ENCODE measurements at places on chromosomes 4 and X.

DNA sequence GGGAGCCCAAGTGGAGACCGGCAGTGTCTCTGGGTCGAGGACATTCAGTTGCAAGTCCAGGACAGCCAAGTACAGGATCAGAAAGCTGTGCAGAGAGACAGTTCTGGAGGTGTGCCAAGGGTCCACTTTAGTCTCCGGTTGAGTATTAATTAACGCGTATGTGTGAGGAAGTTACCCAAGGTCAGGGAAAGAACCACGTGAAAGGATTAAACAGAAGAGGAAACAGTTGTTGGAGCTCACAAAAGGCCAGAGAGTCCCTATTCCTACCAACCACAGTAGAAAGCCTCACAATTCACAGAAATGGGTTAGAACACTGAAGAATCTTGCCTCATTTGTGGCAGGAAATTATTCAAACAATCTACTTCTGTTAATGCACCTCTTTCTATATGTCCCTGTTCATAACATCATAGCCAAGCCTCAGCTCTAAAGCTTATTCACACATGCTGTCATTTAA is 17.9 kb upstream of the NSUN7 start:
- no peak for DNase-seq

DNA sequence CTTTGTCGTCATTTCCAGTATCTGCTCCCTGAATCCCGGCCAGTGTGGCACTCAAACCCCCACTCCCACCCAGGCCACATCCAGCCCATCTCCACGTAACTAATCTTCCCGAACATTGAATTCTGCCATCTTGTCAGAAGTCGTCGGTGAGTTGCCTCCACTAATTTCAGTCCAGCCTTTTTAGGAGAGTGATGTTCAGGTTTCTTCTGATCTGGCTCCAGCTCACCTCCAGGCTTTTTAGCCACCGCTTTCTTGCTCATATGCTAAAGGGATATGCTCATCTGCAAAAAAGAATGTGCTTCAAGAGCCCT is 1.3 kb downstream of the TMEM165 start:
- no peak for DNase-seq

DNA sequence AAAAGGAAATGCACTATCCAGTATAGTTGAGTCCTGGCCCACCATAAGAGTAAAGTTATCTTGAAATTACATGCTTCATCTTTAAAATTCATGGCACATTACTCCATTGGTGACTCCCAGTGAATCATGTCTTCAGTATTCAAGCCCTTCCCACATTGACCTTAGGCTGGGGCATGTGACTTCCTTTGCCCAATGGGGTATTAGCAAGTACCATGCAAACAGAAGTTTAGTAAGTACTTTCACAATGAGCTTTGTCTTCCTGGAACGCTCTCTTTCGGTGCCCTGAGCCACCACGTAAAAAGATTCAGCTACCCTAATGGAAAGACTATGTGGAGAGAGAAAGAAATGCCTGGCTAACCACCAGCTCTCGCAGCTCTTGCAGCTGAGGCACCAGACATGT is 235.4 kb downstream of the HNRNPD start:
- no peak for DNase-seq

- DNase-seq = peak; percentile 20
These were observed 184.1 kb downstream of the MID1IP1 start for GRCh38 chrX:38985375-38985774.

DNA sequence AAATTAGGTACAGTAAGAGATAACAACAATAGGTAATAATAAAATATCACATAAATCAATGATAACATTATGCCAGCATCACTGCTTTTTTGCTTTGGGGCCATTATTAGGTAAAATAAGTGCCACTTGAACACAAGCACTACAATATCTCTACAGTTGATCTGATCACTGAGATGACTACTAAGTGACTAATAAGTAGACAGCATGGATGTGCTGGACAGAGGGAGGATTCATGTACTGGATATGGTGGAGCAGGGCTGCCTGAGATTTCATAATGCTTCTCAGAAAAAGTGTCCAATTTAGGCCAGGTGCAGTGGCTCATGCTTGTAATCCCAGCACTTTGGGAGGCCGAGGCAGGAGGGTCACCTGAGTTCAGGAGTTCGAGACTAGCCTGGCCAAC is 137.8 kb upstream of the IL1RAPL2 start:
- no peak for DNase-seq

DNA sequence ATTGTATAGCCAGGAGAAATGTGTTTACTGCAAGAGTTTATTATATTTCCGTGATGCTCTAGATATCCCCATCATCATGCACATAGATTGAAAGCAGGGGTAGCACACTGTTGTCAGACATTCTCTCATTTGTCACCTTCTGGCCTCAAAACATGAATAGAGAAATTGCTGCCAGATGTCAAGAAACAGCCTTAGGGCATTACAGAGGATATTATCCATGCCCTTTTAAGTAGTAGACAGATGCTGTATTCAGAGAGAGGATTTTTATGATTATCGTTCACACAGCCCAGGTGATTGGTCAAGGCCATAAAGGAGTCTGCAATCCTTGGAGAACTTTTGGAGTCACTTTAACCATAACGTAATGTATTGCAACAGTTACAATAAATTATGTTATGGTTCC is 1961.5 kb upstream of the TENM3 start:
- DNase-seq = no peak

DNA sequence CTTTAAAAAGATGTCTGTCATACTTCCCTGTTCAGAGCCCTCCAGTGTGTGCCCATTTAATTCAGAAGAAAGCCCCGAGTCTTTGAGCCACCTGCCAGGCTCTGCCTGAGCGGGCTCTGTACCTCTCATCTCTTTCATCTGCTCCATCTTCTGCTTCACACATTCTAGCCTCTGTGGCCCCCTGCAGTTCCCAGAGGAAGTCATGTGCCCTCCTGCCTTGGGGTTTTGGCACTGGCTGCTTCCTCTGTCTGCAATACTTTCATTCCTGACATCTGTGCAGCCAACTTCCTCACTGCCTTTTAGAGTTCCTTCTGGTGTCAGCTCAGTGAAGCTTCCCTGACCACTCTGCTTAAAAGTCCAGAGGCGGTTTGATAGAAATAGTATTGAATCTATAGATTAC is 6.2 kb upstream of the STK32B start:
- no peak for DNase-seq

GRCh38 chrX:49879656-49880277 is 483 bp downstream of the USP27X start:
- DNase-seq = no peak

DNA sequence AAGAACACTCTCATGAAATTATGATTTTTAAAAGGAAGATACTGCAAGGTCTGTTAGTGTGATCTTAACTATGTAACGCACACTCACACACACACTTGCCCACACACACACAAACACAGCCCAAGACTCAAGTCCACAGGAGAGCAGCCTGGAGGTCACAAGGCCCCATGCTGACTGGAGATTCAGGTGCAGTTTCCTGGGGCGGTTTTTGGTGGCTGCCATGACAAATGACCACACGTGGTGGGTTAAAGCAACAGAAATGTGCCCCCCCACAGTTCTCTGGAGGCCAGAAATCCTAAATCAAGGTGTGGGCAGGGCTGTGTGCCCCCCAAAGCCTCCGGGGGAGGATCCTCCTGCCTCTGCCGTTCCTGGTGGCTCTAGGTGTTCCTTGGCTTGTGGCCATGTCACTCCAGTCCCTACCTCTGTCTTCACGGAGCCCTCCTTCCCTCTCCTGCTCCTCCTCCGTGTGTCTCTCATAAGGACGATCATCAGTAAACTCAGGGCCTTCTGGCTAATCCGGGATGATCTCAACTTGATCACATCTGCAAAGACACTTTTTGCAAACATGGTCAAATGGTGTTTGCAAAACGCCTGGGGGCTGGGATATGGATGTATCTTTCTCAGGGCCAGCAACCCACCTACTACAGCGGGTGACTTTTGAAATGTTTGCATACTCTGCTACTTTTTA is 9.7 kb upstream of the HTRA3 start:
- DNase-seq = no peak

DNA sequence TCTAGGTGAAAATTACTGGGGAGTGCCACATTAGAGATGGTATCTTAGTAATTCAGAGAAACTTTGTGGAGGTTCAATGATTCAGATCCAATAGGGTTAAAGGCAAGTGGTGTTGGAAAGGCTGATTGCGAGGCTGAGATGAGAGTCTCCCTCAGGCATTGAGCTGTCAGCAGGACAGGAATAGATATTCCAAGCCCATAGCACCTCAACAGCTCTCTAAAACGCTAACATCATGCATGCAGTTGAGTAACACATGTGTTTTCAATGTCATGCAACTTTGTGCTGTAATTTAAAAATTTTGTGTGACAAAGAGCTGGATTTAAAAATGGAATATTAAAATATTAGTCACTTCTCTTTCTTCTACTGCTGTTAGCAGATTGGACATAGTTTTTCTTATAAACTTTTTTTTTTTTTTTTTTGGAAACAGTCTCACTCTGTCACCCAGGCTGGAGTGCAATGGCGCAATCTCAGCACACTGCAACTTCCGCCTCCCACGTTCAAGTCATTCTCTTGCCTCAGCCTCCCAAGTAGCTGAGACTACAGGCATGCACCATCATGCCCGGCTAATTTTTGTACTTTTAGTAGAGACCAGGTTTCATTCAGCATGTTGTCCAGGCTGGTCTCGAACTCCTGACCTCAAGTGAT is 173.5 kb upstream of the C1QTNF7 start:
- DNase-seq = no peak

DNA sequence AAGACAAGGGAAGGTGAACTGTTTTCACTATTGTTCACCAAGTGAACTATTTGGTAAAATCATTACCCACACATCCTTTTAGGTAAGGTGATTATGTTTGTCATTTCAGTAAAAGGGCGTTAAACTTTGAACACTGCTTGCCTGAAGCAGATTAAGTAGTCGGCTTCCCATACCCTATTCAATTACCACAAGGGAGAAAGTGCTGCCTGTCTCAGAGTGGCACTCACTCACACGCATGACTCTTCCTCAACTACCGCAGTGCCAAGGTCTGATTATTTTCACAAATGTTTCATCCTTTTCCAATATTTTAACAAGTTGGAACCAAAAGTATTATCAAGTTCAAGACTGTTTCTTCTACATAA is 11.0 kb downstream of the VEGFC start:
- DNase-seq = no peak

GRCh38 chr4:166165829-166166420 is 292.9 kb downstream of the TLL1 start:
- DNase-seq = peak; percentile 77

- no peak for DNase-seq
These were observed 55.5 kb downstream of the ARHGEF38 start for GRCh38 chr4:105607876-105608275.

DNA sequence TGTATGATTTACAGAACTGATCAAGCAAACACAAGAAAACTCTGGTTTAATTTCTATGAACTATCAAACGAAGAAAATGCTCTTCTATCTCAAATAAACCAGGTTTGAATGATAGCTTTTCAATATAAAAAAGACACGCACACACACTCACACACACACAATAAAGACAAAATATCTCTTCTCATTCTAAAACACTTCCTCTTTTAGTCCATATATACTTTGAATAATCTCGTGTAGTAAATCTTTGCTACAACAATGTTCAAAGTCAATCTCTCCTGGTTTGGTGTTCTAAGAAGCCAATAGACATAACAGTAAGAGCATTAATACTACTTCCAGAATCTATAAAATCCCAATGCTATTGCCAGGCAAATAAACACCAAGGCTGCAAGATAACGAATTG is 13.3 kb downstream of the CXCL2 start:
- no peak for DNase-seq

DNA sequence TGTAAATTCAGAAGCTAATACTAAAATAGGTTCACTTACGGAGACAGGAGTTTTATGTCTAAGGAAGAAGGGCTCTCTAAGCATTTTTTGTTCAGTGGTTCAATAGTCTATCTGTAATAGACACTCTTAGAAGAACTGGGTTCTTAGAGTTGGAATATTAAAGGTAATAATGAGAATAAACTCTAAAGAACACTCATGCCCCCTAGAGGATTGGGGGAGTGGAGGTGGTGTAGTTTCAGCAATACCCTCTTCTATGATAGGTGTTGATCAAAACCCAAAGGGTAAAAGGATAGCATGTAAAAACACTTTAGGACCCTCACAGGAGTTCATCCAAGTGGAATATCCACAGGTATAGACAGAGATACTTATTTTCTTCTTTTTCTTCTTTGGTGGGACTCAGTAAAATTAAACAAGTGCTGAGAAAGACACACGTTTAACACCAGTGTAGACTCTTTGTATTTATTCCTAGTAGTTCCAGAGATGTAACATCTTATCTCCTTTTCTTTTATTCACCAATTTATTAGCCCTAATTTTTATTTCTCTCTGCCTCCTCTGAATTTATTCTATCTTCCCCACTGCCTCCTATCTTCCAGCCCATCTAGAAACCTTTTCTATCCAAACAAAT is 25.7 kb upstream of the MND1 start:
- peak; percentile 13 for DNase-seq

DNA sequence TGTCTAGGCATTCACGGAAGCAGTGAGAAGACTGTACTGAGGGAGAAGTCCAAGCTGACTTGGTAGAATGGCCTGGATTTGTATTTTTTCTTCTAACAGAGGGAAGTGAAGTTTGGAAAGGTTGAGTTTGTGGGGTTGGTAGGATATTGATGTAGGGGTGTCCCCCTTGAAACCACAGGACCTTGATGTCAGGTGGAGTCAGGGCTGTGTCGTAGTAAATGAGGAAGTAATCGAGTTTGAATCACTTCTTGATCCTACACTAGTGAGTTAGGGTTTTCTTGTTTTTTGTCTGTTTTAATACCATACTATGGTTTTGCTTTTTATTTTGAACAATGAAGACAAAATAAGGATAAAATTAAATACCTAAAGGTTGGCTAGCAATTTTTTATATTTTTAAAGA is 30.1 kb upstream of the ANAPC4 start:
- DNase-seq = no peak

GRCh38 chr4:15793506-15794363 is 15.6 kb downstream of the CD38 start:
- DNase-seq = peak; percentile 62

DNA sequence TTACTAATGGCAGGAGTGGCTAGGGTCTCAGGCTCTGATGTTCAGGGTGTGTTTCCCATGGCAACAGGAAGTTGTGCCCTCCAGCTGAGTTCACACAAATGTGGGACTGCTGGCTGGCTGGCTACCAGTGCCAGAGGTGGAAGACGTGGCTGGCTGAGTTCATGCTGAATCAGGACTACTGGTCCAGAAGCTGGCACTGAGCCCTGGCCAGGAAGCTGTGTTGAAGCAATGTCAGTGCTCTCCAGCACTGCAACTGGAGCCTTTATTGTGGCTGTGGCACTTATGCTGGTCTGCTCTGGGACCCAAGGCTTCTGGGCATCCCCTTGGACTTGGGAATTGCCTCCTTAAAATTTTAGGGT is 42.0 kb upstream of the ZXDA start:
- DNase-seq = no peak

GRCh38 chr4:26782168-26782829 is 78.3 kb upstream of the STIM2 start:
- DNase-seq = no peak
